ENCODE measurements at places on chromosomes 5 and 9. TPM values are rescaled to one million over a fixed set of nuclear protein-coding genes. Genes with fewer than 3 reads are reported as not detected.

DNA sequence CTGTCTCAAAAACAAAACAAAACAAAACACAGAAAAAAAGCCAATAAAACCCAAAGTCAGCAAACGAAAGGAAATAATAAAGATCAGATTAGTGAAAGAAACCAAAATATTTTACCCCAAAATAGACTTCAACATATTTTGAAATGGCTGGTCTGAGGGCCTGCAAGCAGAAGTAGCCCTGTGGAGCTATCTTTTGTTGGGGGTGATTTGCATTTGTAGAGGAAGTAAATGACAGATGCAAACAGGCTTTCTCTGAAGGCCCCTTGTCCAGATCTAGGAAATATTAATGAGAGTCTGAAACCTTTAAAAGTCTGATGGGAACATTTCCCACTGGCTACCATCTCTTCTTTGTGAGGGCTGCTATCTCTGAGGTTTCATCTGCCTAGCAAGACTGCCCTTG, 74.0 kb downstream of the GCNT4 start:
- no peaks in the 10 kb centered on the region for H3K36me3 ChIP-seq
- no peak for DNase-seq
- H3K27me3 ChIP-seq = no peaks in the 10 kb centered on the region
- H3K4me1 ChIP-seq = no peaks in the 10 kb centered on the region

- no peak for DNase-seq
- no peaks in the 10 kb centered on the region for H3K27me3 ChIP-seq
- no peak overlapping the region for H3K27ac ChIP-seq
- H3K4me3 ChIP-seq = no peak overlapping the region
- H3K36me3 ChIP-seq = no peaks in the 10 kb centered on the region
Measured at GRCh38 chr5:129046151-129046550, 48.4 kb upstream of the ISOC1 start.

GRCh38 chr5:141650851-141651727, at the start of gene FCHSD1:
Gene FCHSD1, minus strand, starts transcription at chr5:141651418. Its CDS starts 50 bp downstream, at chr5:141651368.
- no peaks in the 10 kb centered on the region for H3K36me3 ChIP-seq
- no peaks in the 10 kb centered on the region for H3K4me1 ChIP-seq
- no peak within 1 kb of the TSS for H3K27ac ChIP-seq
- H3K27me3 ChIP-seq = no peaks in the 10 kb centered on the region
- peak within 1 kb of the TSS; percentile 62 for H3K4me3 ChIP-seq

Gene SLC1A1
- total RNA-seq = 19.0 TPM

Gene LRRC70
- 3.6 TPM for total RNA-seq

Gene PCDHGB3
- total RNA-seq = 4.4 TPM

Gene PKD2L2
- total RNA-seq = not detected

Gene DRD1
- total RNA-seq = 0.25 TPM

Gene VCAN
- 226 TPM for total RNA-seq
